ENCODE measurements at places on chromosomes 4 and X. TPM values are rescaled to one million over a fixed set of nuclear protein-coding genes. Genes with fewer than 3 reads are reported as not detected.

Gene PARM1
- total RNA-seq, result 116 TPM

Gene PPARGC1A
- total RNA-seq, result 1.7 TPM

Gene XAGE2
- not detected for total RNA-seq

Gene AWAT2
- not detected for total RNA-seq

Gene PF4V1
- not detected for total RNA-seq

Measured in ascending aorta (tissue), 2 donors.